ENCODE measurements at places on chromosomes 11 and 22. TPM values are rescaled to one million over a fixed set of nuclear protein-coding genes. Genes with fewer than 3 reads are reported as not detected.

The ANKRD49 gene
- total RNA-seq: 13.3 TPM

The BATF2 gene
- total RNA-seq: 1.8 TPM

The RAB6A gene
- total RNA-seq: 111 TPM

The ST13 gene
- 117 TPM for total RNA-seq

The B3GAT1 gene
- not detected for total RNA-seq

The AKIP1 gene
- total RNA-seq: 25.0 TPM

The PIWIL4 gene
- total RNA-seq: 0.26 TPM

The TRIM5 gene
- 28.4 TPM for total RNA-seq

The MCAT gene
- total RNA-seq: 21.6 TPM

The MMP1 gene
- total RNA-seq: 861 TPM

The TMPRSS5 gene
- 0.32 TPM for total RNA-seq

The CYTH4 gene
- total RNA-seq: 0.39 TPM

The MOV10L1 gene
- 3.0 TPM for total RNA-seq

The USH1C gene
- total RNA-seq: not detected

The RFPL1 gene
- total RNA-seq: not detected

The TEX54 gene
- total RNA-seq: not detected

The C11orf52 gene
- total RNA-seq: not detected

The MAPK12 gene
- total RNA-seq: 27.3 TPM

The MYO7A gene
- total RNA-seq: not detected

The SCGB1A1 gene
- total RNA-seq: not detected

The LRRN4CL gene
- 2.1 TPM for total RNA-seq

The C11orf42 gene
- not detected for total RNA-seq

The DUSP8 gene
- total RNA-seq: under 0.01 TPM

Data from epithelial cell of alveolus of lung (primary cell).